ENCODE measurements at places on chromosomes 2 and 18.

GRCh38 chr2:85501248-85501647, 37.7 kb upstream of the MAT2A start:
- DNase-seq: no peak

- no peak for DNase-seq
These were observed 429.5 kb downstream of the STK39 start for GRCh38 chr2:167817908-167818307.

DNA sequence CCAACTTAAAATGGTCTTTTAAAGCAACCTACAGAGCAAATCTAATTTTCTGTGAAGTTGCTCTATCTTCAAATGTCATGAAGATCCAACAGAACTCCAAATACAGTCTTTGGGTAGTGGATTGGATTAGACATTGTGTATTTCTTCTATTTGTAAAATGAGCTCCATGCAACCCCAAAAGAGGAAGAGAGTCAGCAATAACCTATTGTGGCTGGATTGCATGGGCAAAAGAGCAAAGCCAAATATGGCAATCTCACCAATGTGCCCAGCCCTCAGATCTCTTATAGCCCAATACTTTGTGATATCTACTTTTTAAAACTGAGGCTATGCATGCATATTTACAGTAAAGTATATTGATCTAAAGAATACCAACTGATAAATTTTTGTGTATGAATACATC, 146.3 kb downstream of the TXNL1 start:
- DNase-seq: no peak

DNA sequence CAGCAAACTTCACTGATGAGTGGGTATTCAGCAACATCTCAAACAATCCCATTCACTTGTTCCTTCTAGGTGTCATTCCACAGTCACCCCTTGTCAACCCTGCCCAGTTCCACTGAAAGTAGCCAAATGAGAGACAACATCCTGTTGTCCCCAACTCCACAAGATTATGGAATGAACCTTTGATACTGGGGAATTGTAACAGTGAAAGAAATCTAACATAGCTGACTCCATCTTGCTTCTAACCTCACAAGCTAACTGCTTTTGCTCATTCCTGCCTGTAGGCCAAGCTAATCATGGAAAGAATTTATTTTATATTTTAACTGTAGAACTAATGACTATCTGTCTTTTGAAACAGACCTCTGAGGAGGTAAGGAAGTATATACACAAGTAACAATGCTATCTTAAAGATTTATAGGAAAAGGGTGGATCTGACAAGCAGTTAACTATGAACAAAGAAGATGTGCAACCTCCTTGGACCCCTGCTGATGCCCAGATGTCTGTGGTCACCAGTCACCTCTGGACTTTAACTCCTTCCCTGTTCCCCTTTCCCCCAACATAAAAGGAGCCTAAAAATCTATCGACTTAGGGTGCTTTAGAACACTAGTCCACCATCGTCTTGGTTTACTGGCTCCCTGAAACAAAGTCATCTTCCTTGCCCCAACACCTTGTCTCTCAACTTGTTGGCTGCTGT, 6.9 kb upstream of the ANXA4 start:
- no peak for DNase-seq

DNA sequence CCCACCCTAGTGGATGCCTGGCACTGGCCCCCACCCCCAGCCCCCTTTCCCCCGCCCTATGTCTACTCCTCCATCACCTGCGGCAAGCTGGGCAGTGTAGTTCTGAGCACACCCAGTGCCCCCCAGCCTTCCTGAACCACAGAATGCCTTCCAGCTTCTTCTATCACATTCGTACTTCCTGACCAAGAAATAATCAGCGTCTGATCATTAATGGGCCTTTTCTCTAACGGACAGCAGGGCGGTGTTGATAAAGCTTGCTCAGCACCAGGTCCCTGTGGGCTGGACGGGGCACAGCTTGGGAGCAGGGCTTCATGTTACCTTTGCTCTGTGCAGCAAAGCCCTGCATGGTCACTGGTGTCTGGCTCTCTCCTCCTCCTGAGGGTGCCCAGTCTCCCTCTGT, 15.4 kb downstream of the UXS1 start:
- no peak for DNase-seq

DNA sequence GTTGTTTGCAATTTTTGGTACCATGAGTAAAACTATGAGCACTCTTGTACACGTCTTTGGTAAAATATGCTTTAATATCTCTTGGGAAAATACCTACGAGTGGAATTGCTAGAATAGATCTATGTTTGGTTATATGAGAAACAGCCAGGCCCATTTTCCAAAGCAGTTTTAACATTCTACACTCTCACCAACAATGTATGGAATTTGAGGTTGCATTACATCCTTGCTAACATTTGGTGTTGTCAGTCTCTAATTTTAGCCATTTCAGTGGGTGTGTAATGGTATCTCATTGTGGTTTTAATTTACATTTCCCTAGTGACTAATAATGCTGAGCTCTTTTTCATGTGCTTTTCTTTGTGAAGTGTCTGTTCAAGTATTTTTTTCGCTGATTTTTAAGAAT, 118.9 kb upstream of the TCF4 start:
- DNase-seq: no peak

DNA sequence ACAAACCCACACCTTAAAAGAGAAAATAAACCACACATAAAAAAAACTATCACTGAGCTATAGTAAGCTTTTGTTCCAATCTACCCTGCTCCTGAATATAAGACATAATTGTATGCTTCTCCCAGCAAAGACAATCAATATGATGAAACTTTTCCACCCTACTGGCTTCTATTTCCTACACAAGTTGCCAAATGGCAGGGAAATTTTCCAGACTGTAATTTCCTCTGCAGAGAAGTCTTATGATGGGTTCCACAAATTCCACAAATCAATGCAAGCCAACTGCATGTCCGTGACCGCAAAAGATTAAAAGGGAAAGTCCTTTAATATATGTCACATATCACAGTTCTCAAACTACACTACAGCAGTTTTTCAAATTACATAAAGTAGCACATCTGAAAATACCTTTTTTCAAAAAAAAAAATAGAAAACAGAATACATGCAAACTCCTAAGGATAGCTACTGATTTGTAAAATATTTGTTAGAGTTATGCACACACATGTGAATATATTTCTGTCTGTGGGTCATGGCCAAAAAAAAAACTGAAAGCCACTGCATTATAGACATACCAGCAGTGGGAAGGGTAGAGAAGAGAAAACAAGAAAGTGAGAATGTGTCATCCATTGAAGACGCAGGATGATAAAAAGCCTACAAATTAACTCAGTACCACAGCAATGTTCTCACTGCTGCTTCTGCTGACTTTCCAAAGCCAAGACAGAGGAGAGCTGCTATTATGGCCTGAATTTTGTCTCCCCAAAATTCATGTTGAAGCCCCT, 61.4 kb downstream of the RPL31 start:
- no peak for DNase-seq

DNA sequence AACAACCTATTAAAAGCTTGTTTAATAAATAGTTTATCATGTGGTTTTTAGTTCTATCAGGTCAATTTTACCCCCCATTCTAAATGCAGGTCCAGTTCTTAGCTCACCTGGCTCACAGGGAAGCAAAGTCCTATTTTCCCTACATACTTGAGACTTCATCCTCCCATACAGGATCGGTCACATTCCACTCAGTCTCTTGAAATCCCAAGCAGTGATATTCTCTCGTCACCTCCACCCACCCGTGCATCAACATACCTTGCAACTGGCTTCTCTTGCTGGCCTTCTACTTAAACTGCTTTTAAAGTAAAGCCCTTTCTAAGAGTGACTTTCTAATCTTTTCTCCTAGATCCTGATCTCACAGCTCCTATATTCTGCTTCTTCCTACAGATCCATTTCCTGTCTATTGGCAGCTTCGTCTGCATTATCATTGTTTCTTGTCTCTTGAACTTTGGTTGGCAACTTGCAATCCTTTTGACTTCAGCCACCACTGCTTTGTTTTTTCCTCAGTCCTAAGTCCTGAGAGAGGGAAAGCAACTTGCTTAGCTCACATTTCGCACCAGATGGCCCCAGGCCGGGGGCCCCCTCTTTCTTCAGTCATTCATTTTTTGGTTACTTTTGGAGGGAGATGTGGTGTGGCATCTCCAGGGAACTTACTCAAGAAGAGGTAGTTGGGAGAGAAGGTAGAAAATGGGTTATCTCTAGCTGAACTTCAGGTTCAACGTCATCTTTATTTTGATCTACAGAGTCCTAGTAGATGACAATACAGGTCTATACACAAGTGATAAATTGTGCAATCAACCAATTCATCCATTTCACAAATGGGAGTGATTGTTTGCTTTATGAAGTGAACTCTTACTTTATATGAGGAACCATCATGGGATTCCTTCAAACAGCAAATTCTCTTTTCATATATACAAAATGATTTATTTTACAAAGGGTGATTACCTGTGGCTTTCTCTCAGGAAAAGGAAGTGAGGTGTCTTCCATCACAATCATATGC, 23.9 kb upstream of the NCOA1 start:
- no peak for DNase-seq

DNA sequence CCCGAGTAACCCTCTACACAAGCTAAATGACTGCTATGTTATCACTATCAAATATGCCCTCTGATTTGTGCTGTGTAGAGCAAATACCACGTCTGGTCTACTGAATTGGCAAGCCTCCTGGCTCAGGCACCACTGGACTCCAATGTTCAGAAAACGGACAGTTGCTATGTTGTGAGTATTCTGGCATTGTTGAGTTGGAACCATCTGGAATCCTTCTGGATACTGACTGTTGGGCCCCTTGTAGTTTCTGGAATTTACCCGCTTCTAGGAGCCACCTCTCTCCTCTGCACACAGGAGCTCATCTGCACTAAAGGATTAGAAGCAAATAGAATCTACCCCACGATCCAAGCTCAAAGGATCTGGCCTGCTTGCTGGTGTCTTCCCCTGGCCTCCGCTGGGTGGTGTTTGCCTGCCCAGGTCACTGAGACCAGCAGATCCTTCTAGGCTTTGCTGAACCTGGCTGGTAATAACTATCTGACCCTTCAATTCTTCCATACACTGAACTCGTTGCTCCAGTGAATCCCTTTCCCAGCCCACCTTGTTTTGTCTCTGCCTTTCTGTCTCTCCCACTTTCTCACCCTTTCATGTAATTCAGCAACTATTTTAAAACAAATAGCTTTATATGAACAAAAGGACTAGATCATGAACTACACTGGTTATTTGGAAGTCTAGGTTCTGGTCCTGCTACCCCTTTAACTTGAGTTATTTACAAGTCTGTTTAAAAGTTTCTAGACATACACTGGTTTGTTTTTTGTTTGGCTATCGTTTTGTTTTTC, 2.1 kb upstream of the HAAO start:
- DNase-seq: no peak

DNA sequence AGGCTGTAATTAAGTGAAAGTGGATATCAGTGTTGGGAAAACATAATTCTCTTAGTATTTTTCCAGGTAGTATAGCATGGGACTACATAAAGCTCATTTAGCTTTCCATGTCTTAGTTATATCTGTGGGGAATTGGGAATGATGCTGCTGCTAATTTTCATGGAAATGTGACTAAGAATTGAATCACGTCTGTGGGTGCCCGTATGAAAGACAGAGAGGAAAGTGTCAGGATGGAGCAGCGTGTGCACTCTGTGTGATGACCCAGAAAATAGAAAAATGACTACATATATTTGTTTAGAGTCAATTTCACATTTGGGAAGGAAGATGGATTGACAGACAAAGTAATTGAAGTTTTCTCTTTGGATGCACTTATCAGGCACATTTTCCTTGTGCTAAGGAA, 212.1 kb downstream of the PTPRM start:
- no peak for DNase-seq

GRCh38 chr2:138942466-138942865, 162.3 kb upstream of the NXPH2 start:
- DNase-seq: no peak

GRCh38 chr2:231924889-231925275, 1.3 kb downstream of the NPPC start:
- DNase-seq: no peak

DNA sequence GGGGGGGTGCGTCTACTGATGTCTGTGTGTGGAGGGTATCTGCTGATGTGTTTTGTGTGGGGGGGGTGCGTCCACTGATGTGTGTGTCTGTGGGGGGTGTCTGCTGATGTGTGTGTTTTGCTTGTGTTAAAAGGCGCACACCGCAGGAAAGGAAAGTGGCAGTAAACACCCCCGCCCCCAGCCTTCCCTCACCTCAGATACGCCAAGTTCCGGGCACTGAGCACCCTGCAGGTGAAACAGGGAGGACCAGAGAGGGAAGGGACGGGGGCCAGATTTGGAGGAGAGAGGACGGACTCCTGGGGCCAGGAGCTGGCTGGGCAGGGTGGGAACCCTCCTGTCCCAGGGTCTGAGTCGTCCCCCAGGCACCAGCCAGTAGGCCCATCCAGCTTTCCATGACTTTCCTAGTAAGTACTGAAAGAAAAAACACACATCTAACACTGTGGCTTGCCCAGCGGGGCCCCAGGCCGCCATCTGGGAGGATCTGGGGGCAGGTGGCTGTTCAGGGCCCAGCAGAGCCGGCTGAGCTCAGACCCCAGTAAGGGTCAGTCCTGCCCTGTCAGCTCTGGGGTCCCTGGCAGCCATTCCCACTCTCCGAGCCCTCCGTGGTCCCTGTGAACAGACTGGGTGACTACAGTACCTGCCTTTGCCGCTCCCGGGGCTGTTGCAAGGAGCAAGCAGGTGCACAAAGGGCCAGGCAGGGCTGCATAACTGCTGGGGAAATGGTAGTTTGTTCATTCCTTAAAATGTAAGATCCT, 126.9 kb downstream of the NFATC1 start:
- no peak for DNase-seq

GRCh38 chr18:37420315-37420880, 145.2 kb downstream of the CELF4 start:
- no peak for DNase-seq
